ENCODE measurements at places on chromosomes 7 and 10. TPM values are rescaled to one million over a fixed set of nuclear protein-coding genes. Genes with fewer than 3 reads are reported as not detected.

Gene PRKG1
- 32.4 TPM for total RNA-seq

Gene CYREN
- total RNA-seq: 47.4 TPM

DNA sequence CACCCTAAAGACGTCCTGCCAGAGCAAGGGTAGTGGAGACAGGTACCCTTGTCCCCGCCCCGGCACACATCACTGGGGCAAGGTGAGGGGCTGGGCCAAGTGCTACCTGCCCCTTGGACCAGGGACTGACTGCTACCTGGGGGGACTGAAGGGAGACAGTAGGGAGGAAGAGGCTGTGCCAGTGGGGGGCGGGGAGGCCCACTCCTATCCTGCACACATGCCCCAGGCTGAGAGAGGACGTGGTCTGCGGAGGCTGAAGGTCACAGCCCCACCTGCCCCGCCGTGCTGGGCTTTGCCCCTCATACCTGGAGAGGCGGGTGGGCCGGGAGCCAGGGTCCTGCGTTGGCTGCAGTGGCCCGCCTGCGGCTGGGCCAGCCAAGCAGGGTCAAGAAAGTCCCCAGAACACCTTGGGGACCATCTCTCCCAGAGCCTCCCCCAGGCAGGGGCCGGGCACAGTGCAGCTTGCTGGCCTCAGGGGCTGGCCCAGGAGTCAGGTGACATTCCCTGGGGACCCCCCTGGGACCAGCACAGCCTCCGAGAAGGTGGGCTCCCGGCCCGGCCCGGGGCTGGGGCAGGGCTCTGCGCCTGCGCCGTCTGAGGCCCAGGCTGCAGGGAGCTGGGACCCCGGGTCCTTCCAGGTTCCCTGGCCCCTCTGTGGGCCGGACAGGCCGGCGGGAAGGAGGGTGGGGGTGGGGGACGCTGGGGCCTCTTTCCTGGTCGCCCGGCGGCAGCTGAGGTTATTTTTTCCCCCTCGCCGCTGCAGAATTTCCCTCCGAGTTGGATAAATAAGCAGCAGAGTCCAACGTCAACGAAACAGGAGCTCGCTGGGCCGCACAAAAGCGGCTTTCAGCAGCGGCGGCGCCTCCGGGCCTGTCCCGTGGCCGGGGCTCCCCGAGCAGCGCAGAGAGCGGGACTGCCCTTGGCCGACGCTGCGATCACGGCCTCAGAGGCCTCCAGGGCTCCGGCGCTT is 9.8 kb upstream of the FZD9 start:
- no peak for DNase-seq

GRCh38 chr7:154837622-154838021 is 165.3 kb downstream of the PAXIP1 start:
- no peak for DNase-seq

Gene SPOCK2
- 7.2 TPM for total RNA-seq

Gene PRPS1L1
- total RNA-seq: not detected

Gene CYP3A7
- 0.91 TPM for total RNA-seq

DNA sequence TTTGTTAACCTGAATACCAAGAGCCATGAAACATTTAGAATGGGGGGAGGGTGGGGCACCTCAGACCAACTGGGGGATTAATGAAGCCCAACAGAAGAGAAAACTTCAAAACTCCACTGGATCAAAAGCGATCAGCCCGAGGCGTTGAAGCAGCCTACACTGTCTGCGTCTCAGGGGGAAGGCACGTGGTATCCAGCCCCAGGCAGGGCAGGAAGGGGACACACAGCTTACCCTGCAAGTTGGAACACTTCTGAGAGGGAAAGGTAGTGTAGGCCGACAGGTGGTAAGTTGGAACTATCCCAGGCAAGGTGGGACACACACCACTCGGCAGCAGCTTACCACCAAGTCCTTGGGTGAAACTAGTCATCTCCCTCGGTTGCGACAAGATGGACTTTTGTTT is 102.9 kb downstream of the TAX1BP1 start:
- no peak for DNase-seq

GRCh38 chr7:96562966-96563365 is 146.7 kb downstream of the SEM1 start:
- no peak for DNase-seq

Gene TOMM7
- total RNA-seq: 411 TPM

GRCh38 chr7:50262446-50262845 is 42.1 kb upstream of the IKZF1 start:
- no peak for DNase-seq

DNA sequence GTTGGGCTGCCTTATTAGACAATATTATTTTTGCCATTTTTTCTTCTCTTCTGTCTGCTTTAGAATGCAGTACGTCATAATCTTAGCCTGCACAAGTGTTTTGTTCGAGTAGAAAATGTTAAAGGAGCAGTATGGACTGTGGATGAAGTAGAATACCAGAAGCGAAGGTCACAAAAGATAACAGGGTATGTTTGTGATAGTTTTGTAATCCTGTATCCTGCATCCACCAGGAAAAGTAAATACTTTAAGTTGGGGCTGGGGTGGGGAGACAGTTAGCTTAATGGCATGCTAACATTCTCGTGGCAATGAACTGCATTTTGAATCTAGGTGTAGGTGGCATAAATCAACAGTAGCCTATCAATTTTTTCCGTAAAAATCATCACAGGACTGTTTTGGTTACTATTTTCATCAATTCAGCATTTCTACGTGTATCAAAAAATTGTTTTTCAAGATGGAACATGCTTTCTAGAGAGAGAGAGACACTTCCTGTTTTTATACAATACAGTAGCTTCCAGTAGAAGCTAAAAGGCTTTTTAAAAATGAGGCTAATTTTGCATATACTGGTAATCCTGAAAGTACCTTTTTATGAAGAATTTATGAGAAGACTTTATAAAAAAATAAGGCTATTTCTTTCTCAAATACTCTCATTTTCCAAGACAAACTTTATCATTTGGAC is 247.5 kb downstream of the FOXP2 start:
- no peak for DNase-seq

DNA sequence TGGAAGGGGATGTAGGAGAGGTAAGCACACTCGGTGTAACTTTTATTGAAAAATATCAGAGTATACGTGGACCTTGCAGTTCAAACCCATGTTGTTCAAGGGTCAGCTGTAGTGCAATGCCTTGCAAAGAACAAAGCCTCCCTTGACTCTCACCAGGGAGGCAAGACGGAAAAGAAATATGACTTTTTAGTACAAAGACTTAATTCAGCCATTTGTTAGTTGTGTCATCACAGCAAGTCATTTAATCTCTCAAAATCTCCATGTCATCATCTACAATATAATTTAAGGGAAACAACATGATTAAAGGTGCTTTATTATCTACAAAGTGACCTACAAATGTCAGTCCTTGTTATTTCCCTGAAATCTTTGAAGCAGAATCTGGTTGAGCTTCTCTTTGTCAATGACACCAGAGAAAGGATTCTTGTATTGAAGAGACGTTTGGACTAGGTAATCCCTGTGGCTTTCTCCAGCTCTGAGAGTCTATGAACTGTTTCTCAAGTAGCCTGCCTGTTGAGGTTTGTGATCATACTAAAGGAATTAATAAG is 502.8 kb downstream of the REEP3 start:
- no peak for DNase-seq

Gene MINDY4
- 18.8 TPM for total RNA-seq

DNA sequence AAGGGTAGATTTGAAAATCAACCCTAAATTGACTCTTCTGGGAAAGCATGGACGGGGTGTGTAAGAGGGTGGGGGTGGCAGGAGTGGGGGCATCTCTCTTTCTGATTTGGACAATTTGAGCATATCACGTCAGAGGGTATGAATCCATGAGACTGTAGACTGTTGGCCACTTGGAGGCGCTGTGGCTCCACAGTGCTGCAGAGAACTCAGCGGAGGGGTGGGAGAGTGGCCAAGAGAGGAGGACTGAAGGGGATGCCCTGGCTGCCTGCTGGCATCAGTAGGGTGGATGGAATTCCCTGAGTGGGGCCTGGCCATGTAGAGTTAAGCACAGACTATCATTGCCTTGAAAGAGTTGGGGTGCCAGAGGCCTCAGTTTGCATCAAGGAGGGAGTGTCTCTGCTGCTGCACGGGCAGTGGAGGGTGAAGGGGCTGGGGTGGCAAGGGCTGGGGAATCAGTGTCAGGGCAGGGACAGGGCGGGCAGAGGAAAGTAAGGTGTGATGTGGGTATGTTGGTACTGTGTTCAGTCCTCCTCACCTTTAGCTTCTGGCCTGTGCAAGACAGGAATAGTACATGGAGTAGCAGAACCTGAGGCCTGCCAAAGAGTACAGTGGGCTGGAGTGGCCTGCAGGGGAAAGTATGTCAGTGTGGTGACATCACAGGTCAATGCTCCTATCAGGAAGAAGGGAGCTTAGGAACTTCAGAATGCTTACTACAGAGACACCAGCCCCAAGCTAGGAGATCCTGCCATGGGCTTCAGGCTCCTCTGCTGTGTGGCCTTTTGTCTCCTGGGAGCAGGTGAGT is 133.5 kb upstream of the PRSS58 start:
- DNase-seq: no peak

DNA sequence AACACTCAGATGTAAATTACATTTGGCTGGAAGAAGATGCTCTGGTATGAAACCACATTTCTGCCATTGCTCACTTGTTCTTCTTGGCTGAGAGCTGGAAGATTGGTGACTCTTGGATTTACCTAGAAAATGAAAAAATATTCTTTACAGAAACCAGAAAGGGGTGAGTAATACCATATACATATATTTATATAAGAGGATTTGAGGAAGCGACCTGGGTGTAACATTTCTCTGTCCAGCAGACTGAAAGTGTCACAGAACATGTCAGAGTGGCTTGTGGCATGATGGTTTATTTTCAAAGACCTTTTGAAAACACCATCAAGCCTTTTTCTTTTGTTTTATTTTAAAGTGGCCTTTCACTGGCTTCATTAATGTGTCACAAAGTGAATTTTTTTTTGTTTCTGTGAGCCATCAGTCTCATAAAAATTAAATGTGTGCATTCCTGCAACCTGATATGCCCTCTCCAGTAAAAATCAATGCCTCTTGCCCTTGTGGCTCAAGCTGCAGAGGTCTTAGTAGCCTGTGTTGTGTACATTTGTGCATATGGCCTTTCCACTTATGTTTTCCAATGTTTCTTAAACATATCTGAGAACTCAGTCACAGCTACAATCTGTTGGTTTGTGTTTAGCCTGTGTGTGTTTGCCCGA is 23.5 kb downstream of the CREB5 start:
- DNase-seq: no peak

Gene CYTH3
- 47.4 TPM for total RNA-seq

GRCh38 chr10:14698111-14698828 is 76.4 kb downstream of the FAM107B start:
- no peak for DNase-seq

Gene ZWINT
- not detected for total RNA-seq

Gene SEMA4G
- total RNA-seq: 4.1 TPM

GRCh38 chr7:151271699-151272355 is 23.3 kb upstream of the SMARCD3 start:
- peak; percentile 54 for DNase-seq

- no peak for DNase-seq
Measured at GRCh38 chr10:101112799-101113594, 18.1 kb upstream of the TLX1 start.

DNA sequence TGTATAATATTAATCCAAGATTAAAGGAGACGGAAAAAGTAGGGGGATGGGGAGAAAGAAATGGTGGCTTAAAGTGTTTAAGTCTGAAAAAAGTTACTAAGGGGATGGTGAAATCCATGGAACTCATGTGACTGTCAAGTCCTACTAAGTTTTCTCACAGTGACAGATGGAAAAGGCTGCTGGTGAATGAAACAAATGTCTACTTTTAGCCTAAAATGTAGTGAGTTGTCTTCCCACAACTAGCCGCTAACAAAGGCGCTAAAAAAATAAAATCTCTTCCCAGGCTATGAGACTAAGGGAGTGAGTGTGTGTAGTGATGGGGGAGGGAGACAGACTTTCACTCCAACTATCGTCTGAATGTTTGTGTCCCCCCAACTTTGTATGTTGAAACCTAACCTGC is 12.6 kb downstream of the VIM start:
- no peak for DNase-seq

DNA sequence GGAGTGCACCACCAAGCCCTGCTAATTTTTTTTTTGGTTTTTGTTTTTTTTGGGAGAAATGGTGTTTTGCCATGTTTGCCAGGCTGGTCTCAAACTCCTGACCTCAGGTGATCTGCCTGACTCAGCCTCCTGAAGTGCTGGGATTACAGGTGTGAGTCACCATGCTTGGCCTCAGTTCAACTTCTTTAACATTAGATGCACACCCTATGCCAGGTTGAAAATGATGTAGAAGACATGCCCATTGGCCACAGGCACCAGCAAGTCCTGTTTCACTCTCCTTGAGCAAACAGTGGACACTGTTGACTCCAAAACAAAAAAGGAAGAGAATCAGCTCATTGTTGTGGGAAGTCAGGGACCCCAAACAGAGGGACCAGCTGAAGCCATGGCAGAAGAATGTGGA is 1205.3 kb downstream of the REEP3 start:
- no peak for DNase-seq

Gene SFR1
- total RNA-seq: 12.2 TPM

Gene NDUFB8
- total RNA-seq: 78.3 TPM

Gene HYAL4
- not detected for total RNA-seq

- DNase-seq: no peak
Measured at GRCh38 chr10:31974434-31975124, 45.9 kb upstream of the ARHGAP12 start.

Gene CCDC136
- 13.0 TPM for total RNA-seq

DNA sequence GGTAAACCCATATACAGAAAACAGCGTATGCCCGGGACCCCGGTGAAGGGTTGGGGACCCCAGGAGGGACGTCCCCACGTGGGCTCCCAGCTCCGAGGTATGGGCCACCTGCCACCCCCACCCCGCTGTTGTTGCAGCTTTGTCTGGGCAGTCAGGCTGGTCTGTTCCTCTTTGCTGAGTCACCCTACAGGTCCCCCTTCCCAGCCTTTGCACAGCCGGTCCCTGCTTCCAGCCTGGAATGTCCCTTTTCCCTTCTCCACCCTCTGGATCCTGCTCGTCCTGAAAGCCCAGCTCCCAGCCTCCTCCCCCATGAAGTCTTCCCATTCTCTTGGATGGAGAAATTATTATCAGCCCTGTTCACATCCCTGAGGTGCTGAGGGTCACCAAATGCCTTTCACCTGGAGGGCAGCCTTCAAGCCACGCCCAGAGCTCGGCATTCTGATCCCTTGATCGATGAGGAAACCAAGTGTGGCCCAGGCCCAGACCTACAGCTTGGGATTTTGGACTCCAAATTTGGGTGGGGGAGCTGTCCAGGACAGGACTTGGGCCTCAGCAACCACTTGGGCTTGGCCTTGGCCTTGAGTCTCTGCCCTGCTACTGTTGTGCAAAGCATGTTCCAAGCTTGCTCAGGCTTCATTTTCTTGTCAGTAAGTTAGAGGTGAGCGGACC is 2.6 kb downstream of the CLDN4 start:
- DNase-seq: no peak

Gene ATOH7
- total RNA-seq: not detected

Gene RBM20
- 3.8 TPM for total RNA-seq

DNA sequence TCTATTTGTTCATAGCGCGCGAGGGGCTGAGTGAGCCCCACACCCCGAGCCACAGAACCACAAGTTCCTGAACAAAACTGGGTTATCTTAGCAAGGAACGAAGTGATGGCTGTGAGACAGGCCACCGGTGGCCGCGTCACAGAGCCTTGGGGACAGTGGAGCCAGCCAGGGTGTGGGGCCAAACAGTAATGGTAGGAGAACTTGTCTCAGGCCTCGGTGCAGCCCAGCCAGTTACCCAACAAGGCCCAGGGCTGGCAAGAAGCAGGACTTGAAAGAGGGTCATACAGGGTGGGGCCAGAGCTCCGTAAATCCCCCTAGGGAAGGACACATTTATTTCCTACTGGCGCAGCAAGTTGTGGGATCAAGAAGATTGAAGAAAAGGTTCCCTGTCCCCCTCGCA is 39.4 kb upstream of the TNS3 start:
- no peak for DNase-seq

Gene MRC1
- total RNA-seq: 14.9 TPM

Gene H2BK1
- not detected for total RNA-seq

GRCh38 chr7:114081606-114082425 is 163.0 kb upstream of the PPP1R3A start:
- no peak for DNase-seq

Data from uterus (tissue), 4 donors.